ENCODE measurements at places on chromosomes 1 and 21.

- no peak for DNase-seq
Observed at GRCh38 chr21:36567216-36567885, 87.4 kb upstream of the CLDN14 start.

DNA sequence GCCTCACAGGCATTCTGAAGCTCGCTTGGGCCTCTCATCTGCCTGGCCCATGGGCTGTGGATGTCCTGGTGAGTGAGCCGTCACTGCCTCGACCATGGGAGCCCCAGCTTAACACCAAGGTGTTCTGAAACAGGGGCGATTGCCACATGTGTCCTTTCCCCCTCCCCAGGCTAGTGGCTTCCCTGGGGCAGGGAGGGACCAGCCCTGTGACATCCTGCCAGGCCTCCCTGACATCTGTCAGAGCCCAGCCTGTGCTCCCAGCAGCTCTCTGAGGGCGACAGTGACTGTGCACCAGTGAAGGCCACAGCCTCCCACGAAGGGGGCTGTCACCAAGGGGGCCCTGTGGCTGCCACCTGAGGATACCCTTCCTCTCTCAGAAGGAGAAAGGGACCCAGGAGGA is 35.9 kb upstream of the CCDC27 start:
- DNase-seq = no peak

GRCh38 chr1:66168467-66168887 is 365.5 kb upstream of the SGIP1 start:
- no peak for DNase-seq

DNA sequence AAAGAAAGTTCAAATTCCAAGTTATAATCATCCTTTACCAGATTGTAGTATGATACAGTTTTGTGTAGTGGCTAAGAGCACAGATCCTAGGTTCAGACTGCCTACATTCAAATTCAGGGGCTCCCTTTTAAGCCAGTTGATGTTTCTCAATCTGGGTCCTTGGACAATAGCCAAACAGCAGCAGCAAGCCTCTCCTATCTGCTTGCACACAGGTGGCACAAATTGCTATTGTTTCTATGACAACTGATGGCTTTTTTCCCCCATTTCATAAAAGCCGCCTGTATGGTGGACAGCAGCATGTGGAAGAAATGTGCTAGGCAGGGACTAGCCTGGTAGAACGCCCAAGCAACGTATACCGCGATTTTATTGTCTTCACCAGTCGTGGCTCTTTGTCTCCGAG is 76.5 kb downstream of the S1PR1 start:
- no peak for DNase-seq

- DNase-seq = no peak
Observed at GRCh38 chr1:22197644-22198043, 54.7 kb upstream of the WNT4 start.

DNA sequence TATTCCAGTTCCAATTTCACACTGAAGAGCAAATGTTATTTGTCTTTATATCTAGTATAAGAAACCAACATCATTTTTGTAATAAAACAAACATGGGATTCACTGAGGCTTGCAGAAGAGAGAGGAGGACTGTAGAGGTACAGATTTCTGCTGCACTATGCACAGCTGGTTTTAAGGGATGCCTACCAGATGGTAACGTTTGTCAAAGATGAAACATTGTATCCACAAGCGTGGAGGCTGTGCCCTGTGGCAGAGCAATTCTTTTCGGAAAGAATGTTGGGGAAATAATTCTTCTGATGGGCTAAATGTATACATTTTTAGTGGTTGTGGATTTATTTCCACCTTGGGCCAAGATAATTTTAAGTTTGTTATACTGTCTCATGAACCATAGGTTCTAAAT is 272.4 kb downstream of the DUSP10 start:
- DNase-seq = no peak

GRCh38 chr1:8984203-8984602 is 38.5 kb downstream of the CA6 start:
- no peak for DNase-seq
